ENCODE measurements at places on chromosomes 6 and 20. TPM values are rescaled to one million over a fixed set of nuclear protein-coding genes. Genes with fewer than 3 reads are reported as not detected.

- DNase-seq: no peak
Measured at GRCh38 chr20:39630215-39630908, 668.2 kb downstream of the DHX35 start.

DNA sequence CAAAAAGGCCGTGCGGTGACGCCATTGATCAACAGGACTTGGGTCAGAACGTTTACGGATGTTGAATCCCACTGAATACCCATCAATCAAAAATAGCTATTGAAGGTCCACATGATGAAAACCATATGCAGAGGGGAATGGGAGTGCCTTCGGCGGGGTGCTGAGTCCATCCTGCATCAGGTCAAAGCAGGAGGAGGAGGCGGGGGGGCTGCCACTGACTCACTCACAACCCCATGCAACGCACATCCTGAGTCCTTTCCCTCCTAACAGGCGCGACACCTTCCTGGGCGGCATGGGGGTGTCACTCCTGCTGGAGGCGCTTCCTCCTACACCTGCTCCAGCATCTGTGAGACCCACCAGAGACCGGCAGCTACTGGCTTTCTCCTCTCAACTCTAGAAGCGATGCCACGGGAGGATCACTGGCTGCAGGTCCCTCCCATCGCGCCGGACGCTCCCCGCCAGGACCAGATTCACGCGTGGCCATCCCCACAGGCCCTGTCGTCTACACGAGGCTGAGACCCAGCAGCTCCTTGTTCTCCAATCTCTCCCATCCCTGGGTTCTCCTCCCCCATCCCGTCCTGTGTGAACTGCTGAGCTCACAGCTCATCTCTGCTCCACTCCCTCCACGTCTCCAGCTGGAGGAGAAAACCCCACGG lies 170.6 kb upstream of the THBS2 start:
- DNase-seq: no peak

- no peak for DNase-seq
Measured at GRCh38 chr6:142373268-142374090, 71.7 kb downstream of the ADGRG6 start.

- no peak for DNase-seq
Measured at GRCh38 chr20:59485576-59486454, 118.5 kb upstream of the PHACTR3 start.

DNA sequence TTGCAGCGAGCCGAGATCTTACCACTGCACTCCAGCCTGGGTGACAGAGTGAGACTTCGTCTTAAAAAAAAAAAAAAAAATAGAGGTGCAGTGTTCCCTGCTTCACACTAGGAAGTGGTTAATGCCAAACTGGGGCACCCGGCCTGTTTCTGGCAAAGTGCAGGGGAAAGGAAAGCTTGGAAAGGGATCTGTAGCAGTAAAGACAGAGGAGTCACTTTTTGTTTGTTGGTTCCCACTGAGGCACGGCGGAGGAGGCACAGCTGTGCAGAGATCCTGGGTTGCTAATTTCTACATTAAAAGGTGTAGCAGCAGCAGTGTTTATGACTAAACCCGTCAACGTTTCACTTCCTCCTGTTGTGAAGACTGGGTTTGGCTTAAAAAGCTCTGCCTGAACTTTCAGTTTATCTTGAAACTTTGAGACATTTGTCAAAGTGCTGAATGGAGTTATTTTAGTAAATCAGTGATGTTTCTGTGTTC lies 125.6 kb downstream of the CARMIL1 start:
- peak; percentile 37 for DNase-seq

DNA sequence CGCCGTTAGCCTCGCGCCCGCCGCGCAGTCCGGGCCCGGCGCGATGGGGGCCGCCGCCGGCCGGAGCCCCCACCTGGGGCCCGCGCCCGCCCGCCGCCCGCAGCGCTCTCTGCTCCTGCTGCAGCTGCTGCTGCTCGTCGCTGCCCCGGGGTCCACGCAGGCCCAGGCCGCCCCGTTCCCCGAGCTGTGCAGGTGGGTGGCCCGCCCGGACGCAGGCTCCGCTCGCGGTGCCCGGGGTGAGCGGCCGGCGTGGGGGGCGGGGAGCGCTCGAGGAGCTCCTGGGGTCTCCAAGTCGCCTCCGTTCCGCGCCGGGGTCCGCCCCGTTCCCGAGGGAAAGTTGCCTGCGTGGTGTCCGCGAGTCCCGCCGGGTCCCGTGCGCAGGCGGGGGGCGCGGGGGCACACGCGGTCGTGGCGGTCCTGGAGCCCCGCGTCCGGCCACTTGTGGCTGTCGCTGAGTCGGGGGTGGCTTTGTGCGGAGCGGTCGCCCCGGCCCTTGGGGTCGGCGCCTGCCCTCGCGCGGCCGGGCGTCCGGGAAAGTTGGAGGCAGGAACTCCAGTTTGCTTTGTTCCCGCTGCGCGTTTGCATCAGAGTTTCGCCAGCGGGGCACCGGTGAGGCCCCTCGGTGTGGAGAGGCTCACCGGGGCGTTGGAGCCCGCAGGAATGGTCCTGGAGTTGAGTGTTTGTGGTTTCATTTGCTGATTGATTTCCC lies 476 bp downstream of the IGF2R start:
- DNase-seq: peak; percentile 14

DNA sequence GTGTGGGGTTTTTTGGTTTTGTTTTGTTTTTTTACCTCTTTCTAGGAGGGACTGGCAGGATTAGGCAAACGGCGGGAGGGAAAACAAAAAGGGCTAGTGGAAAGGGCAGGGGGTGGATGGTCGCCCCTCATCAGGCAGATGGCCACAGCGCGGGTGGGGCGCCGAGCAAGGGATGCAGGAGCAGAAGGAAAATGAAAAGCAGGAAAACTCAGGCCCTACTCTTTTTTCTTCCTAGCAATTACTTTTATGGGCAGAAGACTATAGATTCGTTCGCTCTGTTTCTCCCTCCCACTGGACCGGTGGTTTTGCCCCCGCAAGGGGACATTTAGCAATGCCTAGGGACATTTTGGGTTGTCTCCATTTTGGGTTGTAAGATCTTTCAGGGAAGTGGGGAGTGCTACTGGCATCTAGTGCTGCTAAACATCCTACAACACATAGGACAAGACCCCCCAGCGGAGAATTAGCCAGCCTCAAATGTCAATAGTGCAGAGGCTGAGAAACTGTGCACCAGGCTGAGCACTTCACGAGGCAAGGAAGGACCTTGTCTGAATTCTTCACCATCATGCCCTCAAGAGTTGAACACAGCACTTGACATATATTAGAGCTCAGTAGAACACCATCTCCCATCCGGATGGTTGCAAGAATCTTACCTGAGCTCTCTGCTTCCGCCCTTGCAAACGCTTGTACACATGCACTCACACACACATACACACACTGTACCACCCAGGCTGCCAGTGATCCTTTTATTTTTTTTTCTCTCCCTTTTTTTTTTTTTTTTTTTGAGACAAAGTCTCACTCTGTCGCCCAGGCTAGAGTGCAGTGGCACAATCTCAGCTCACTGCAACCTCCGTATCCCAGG lies 4.8 kb upstream of the ZMYND8 start:
- no peak for DNase-seq

- no peak for DNase-seq
Measured at GRCh38 chr6:118902726-118903125, 8.8 kb downstream of the ASF1A start.

- DNase-seq: no peak
Measured at GRCh38 chr6:11426571-11426970, 111.0 kb upstream of the TMEM170B start.

GRCh38 chr6:97440590-97441176 lies 157.7 kb upstream of the MMS22L start:
- no peak for DNase-seq

GRCh38 chr6:157211603-157212455 lies 111.5 kb downstream of the TMEM242 start:
- DNase-seq: no peak

- DNase-seq: no peak
Measured at GRCh38 chr20:59925899-59926298, 7.5 kb downstream of the SYCP2 start.

DNA sequence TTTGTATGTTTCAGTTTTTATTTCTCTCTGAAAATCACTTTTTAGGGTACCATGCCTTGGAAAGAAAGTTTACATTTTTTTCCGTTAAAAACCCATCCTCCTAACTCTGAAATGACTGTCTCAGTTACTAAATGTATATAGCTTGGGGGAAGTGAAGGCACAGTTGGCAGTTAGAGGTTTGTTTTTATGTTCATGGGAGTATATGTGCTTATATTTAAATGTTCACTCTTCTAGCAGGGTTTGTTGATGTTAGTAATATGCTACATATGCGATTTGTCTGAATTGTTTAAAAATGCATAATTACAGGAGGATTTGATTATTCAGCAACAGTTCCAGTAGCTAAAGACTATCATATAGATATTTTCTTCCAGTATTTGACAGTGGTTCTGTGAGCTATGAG lies 31.1 kb downstream of the CDKAL1 start:
- no peak for DNase-seq

GRCh38 chr6:30769088-30769852 lies 24.9 kb upstream of the IER3 start:
- DNase-seq: peak; percentile 46

GRCh38 chr6:140029551-140029950 lies 655.1 kb upstream of the CITED2 start:
- no peak for DNase-seq

- DNase-seq: no peak
Measured at GRCh38 chr6:140385679-140386078, 1011.2 kb upstream of the CITED2 start.

GRCh38 chr6:6004390-6004995 lies 2.2 kb downstream of the NRN1 start:
- DNase-seq: no peak

- DNase-seq: no peak
Measured at GRCh38 chr6:28172006-28172405, 30.3 kb downstream of the ZKSCAN8 start.

DNA sequence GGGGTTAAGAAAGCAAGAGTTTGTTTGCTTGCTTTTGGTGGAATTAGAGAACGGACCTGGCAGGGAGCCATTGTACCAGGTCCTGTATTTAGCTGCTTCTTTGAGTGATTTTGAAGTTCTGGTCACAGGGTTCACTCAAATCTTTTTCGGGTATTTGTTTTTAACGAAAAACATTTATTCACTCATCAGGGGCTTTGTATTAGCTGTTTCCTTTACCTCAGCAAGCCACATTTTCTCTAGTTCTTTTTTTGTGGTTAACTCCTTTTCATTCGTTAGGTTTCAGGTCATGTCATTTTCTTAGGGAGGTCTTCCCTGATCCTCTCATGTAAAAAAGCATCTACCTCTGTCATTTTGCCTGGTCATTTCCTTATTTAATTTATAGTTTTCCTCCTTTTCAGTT lies 1502.2 kb downstream of the GRIK2 start:
- no peak for DNase-seq

DNA sequence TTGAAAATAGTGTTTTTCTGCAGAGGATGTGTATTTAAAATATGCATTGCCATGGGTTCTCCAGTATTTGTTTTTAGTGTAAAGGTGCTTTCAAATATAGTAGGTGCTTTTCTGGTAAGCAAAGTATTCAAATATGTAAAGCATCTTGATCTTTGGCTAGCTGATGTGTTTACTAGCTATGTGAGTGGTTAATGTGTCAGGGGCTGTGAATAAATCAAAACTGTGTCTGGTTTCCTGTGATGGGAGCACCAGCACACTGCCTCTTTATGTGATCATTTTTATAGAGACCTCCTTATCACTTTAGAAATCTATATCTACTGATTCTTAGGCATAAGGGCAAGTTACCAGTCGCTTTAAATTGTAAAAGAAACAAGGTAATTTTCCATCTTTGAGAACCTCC lies 388.9 kb upstream of the MAN1A1 start:
- no peak for DNase-seq

ENPP1 gene
- polyA plus RNA-seq: not detected

EYA2 gene
- polyA plus RNA-seq: not detected

ABHD16B gene
- polyA plus RNA-seq: not detected

YWHAB gene
- 616 TPM for polyA plus RNA-seq

HUS1B gene
- 2.3 TPM for polyA plus RNA-seq

RBM24 gene
- polyA plus RNA-seq: not detected

TSHZ2 gene
- 2.3 TPM for polyA plus RNA-seq

FNDC11 gene
- 0.41 TPM for polyA plus RNA-seq

TMEM14A gene
- polyA plus RNA-seq: 30.7 TPM

ZSCAN23 gene
- not detected for polyA plus RNA-seq

WFDC5 gene
- polyA plus RNA-seq: not detected
